CD4-positive, alpha-beta T cell treated with Interleukin-21 for 1 hour (primary cell): ENCODE measurements at places on chromosomes 1 and 21.
A peak's percentile ranks its signal among the peaks of the same experiment; 100 is the strongest.

DNA sequence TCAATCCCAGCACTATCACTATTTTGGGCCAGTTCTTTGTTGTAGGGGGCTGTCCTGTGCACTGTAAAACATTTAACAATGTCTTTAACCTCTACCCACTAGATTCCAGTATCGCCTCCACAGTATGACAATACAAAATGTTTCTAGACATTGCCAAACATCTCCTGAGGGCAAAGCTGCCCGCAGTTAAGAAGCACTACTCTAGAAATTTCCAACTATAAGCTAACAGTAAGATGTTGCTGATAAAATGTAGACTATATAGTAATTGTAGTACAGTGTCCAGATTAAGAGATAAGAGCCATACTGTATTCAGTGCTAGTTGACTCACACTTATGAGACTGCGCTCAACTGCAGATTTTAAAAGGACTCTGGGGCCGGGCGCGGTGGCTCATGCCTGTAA is 5.0 kb downstream of the MTF1 start:
- DNase-seq: no peak

DNA sequence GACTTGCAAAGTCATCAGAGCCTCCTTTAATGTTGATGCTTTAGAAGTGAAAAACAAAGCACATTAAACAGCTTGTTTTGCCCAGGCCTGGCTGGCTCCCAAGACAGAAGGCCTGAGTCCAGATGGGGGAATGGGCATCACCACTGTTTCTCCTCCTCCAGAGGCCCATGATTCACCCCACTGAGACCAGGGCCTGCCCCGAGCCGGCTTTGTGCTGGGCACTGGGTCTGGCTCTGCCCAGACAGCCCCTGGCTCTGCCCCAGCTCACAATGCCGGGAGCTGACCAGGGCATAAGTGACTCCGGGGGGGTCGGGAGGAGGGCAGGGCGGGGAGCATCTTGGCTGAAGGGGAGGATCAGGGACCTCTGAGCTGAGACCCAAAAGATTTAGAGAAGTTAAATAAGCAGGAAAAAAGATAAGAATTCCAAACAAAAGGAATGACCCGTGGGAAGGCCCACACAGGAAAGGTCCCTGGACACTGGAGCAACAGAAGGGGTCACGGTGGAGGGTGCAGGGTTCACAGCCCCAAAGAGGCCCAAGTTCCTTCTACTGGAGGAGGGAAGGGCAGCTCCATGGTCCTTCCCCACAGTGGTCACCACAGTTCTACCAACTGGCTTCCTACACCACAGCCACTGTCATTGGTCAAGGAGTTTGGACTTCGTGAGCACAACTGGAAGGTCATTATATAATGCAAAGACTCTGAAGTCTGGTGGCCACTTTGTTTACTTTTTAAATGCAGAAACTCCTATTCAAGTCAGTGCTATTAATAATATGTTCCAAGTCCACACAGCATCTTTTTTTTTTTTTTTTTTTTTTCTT is 5.5 kb downstream of the C2CD2 start:
- no peak for DNase-seq

DNA sequence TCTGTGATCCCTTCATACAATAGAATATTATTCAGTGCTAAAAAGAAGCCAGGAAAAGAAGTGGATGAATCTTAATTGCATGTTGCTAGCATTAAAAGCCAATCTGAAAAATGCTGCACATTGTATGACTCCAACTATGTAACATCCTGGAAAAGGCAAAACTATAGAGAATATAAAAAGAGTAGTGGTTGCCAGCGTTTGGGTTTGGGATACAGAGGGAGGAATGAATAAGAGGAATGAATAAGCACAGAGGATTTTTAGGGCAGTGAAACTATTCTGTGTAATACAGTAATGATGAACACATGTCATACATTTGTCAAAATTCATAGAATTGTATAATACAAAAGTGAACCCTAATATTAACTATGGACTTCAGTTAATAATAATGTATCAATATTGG is 42.5 kb downstream of the GPR88 start:
- DNase-seq: no peak

DNA sequence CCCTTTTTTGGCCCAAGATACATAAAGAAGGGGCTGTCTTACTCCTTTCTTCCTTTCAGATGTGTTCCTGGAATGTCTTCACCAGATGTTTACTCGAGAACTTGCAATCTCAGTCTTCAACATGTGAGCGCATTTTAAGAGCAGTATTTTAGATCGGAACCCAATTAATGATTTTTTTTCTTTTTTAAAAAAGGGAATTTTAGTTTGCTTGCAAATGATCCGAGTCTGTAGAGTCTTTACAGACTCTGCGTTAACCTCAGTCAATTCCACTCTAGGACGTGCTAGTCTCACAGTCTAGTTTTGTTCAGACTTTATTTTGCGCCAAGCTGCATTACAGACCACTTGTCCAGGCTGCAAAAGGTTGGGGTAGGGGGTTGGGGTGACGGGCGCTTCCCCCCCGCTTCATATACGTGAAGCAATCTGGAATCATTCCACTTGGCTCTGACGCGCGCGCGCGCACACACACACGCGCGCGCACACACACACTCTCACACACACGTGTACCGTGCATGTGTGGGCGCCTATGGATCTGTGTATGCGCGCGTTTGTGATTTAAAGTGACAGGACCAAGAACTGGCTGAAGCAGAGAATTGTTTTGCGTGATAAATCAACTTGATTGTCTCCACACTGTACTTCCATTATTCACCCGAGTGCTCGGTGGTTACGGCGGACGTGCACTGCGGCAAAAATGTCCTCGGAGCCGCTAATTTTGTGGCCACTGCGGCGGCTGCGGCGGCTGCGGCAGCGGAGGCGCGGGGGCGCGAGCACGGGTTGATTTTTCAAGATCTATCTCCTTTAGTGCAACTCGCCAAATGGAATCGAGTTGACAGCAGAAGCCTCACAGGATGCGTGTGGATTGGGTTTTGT is 25.6 kb upstream of the NFIA start:
- peak; percentile 47 for DNase-seq

GRCh38 chr21:34200288-34200905 is 127.0 kb downstream of the MRPS6 start:
- no peak for DNase-seq

- no peak for DNase-seq
Observed at GRCh38 chr1:154191990-154192461, at the start of gene TPM3. TSS of gene TPM3 (minus strand) at chr1:154192100. CDS start at chr1:154192018, 82 bp downstream.

DNA sequence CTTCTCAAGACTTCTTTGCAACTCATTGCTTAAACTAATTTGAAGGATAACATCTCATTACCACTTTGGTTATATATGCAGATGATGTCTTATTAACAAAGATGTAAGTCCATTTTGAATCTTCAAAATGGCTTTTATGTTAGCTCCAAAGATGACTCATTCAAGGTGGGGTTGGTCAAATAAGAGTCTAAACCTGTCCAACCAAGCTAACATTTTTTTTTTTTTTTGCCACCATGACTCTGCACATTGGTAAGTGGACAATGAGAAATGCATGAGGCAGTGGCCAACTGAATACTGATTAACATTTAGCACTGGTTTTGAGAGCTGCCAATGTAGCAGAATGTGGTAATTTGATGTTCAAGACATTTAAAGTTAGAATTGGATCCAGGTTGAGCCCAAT is 278 bp upstream of the KRTAP27-1 start:
- no peak for DNase-seq

GRCh38 chr21:45845063-45845769 is 136.4 kb upstream of the COL6A1 start:
- DNase-seq: no peak

DNA sequence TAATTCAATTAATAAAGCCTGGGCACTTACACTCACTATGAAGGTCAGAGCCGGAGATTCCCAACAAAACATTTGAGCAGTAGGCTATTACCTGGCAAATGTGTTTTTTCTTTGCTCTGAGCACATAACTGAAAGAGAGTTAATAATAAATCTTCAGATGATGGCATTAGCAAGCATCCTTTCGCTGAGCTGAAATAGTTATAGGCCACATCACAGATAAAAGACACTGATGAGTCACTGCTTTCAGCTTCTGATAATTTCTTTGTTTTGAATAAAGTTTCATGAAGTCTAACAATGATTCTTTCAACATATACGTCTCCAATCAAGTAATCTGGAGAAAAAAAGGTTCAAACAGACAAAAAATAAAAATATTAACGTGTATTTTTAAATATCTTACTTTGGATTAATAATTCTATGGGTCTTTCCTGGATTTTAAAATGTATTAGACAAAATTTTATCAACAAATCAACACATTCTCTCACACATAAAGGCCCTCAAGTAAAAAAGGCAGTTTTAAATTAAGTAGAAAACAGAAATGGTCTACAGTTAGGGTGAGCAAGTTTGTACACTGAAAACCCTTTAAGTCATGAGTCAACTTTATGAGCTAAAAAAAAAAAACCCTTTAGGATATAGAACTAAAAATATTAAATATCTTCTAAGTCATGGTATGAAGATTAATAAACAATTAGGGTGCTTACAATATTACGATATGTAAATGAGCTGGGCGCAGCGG is 33.1 kb downstream of the LTN1 start:
- DNase-seq: no peak

DNA sequence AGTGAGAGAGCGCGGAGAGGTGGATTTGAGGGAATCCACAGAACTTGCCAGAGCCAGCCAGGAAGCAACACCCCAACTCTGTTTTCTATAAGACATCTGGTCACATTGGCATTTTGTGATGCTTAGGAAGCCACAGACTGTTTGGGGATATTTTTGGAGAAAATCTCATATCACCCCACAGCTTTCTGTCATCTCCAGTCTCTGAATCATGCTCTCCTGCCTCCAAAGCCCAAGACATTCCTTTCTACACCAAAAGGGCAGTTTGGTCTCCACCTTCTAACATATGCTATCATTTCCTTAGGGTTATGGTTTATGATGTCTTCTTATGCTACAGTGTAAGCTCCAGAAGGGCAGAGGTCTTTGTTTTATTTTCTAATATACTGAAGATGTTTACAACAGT is 14.4 kb upstream of the BCL10 start:
- DNase-seq: no peak

DNA sequence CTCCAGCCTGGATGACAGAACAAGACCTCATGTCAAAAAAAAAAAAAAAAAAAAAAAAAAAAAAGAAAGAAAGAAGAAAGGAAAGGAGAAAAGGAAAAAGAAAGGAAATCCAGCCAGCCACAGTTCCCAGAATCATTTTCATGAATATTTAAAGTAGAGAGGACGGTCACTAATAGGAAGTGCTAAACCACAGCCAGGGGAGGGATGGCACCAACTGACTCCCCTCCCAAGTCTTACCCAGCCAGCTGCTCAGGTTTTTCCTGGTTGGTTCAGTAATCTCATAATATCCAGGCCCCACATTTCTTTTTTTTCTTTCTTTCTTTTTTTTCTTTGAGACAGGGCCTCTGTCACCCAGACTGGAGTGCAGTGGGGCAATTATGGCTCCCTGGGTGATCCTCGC is 63.9 kb upstream of the AK4 start:
- DNase-seq: no peak

- DNase-seq: no peak
Observed at GRCh38 chr21:28375708-28376385, 616.8 kb downstream of the LTN1 start.

DNA sequence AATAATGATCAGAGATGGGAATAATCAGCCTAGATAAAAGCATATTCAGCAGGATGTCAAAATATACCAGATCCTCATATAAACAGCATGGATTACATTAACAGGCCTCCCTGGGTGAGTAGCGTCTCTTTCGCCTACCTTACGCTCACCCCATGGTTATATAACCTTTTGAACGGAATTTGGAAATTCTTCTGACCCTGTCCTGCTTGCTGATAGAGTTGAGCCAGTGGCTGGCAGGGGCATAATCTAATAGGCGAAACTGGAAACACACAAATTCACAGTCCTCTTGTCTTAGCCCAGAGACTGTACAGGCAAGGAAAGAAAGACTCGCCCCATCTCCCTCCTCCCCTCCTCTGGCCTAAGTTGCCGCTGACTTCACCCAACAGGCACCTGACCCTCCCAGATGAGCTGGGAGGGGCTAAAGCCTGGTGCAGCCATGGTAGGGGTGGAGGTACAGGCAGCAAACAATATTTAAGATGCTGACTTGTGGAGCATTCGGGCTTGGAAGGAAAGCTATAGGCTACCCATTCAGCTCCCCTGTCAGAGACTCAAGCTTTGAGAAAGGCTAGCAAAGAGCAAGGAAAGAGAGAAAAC is at the start of gene ANGPTL7:
Gene ANGPTL7 (plus strand): TSS at position 498 of the 594 bp plus-strand sequence. CDS start 225 bp downstream, outside the sequence.
- DNase-seq: no peak

DNA sequence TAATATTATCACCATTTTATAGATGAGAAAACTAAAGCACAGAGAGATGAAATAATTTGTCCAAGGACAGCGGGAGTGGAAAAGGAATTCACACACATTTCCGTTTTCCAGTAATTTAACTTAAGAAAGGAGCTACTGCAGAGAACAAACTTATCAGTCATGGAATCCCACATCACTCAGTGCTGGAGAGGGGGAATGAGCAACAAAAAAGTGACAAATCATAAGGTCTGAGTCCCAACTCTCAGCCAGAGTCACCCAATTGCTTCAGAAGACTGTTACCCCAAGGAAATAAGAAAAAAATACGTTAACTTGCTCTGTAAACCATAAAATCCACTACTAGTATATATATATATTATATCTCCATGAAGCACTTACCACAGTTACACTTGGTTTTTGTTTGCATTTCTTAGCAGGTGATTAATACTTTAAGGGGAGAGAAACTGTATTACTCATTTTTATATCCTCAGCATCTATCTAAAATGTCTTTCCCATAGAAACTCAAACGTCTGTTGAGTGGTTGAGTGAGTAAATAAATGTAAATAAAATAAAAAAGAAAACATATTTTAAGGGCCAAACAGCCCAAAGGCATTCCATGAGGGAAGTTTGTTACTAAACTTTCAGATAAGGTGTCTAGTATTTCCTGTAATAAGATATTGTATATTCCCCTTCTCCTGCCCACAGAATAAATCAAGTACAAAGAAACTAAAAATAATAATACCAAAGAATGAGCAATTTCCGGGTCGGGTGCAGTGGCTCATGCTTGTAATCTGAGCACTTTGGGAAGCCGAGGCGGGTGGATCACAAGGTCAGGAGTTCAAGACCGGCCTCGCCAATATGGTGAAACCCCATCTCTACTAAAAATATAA is 76.8 kb downstream of the SLC45A1 start:
- DNase-seq: peak; percentile 32

DNA sequence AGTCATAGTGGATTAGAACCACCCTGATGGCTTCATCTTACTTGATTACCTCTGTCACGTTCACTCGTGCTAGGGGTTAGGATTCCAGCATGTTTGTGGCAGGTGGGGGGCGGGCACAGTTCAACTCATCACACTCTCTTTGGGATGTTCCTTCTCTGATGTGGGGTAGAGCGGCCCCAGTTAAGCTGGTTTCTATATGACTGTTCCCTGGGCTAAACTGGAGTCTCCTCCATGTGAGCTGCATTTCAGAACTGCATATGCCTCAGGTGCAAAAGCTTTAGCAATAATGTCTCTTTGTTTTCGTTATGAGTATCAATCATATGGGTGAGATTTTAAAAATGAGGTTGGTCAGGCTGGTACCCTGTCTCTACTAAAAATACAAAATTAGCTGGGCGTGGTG is 393.2 kb downstream of the RPS6KC1 start:
- no peak for DNase-seq

- DNase-seq: no peak
Observed at GRCh38 chr1:245776694-245777332, 622.0 kb downstream of the KIF26B start.
